H7 (cell line): ENCODE measurements at places on chromosomes 5 and 9.
A peak's percentile ranks its signal among the peaks of the same experiment; 100 is the strongest.

GRCh38 chr9:97388721-97389238 is 23.1 kb upstream of the TDRD7 start:
- DNase-seq: peak; percentile 46

DNA sequence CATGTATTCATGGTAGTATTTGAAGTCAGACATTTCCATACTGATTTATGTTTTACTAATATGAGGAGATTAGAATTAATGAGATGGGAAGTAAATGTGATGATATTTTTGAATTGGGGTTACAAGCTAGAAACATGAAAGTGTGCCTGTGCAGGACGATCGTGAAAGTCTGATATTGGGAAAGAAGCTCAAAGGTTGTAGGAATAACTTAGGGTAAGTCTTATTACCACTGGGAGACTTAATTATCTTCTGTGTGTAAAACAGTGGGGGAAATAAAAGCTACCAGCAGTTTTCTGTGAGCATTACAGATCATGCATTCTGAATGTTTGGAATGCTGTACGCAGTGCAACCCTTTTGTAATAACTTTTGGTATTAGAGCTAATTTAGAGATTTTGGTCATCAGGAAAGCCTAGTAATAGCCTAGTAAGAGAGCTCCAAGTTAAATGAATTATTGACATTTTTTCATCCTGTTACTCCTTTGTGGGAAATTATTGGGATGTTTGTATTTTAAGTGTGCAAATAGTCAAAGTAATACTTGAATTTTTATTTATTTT is 153.9 kb downstream of the PCSK5 start:
- DNase-seq: no peak

- DNase-seq: no peak
These were observed 54.0 kb downstream of the SLC22A5 start for GRCh38 chr5:132423438-132423898.

DNA sequence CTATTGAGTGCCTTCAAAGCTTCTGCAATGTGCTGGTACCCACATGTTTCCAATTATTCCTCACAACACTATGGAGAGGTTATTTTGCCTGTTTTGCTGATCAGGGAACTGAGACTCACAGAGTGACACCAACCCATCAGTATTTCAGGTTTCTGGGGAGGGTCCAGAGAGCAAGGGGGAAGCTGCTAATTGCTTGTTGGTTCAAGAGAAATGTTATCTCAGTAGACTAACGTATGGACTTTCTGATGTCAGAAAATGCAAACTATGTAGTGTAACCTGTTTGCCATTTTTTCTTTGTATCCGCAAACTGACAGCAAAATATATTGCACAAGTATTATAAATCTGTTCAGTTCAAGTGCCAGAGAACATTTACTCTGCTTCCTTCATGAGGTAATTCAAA is 108.3 kb upstream of the MSX2 start:
- DNase-seq: no peak

GRCh38 chr9:132556714-132557113 is 25.7 kb upstream of the BARHL1 start:
- no peak for DNase-seq

GRCh38 chr5:117732264-117732663 is 1157.6 kb upstream of the SEMA6A start:
- no peak for DNase-seq

DNA sequence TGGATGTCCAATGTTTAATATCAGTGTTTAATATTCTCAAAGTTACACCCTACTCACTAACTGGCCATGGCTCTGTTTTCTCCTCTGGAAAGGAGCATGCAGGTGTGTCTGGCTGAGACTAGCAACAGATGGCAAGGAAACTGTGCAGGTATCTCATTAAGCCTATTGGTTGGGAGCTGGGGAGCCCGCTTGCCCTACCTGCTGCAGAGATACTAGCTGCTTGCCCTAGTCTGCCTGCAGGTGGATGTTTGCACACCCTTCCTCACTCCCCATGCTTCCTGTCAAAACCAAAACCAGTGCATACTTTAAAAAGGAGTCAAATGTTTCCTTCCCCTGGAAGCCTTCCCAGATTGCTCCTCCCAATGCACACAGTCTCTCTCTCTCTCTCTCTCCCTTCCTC is 228.3 kb upstream of the RASEF start:
- DNase-seq: no peak
